ENCODE measurements at places on chromosomes 6 and 20.

GRCh38 chr6:110664933-110665332, 150.3 kb downstream of the CDK19 start:
- no peak for DNase-seq

- DNase-seq = no peak
Observed at GRCh38 chr6:108653949-108654348, 93.2 kb downstream of the FOXO3 start.

DNA sequence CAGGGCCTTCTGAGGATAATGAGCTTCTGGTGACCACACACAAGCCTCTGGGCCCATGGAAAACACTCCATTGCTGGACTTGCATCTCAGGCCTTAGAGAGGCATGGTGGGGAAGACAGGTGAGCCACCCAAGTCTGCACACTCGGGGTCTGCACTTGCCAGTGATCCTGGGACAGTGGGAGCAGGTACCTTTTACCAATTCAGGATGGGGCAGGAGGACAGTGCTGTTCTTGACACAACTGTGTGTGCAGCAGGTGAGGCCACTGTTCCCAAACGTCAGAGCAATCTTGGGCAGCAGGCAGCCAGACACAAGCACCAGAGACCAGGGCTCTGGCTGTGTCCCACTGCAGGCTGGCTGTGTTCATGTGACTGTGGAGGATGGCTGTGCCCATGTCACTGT, 221.3 kb downstream of the ERMARD start:
- DNase-seq = no peak

GRCh38 chr6:69926745-69927144, 60.4 kb downstream of the COL19A1 start:
- no peak for DNase-seq

DNA sequence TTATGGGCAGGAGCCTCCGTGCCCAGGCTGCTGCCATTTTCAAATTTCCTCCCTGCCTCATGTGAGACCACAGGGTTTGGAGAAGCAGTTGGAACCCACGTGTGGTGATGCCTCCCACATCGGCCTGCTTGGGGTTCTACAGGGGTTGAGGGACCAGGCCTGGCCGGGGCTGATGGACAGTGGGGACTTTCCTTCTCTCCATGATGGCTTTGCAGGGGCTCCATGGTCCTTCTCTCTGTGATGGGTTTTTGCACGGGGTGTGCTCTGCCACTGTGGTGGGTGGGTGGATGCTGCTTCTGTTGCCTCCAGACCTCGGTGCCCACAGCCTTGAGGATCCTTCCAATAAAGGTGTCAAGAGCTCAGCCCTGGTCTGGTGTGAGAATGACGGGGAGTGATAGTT, 54.4 kb downstream of the ADNP start:
- DNase-seq = no peak

DNA sequence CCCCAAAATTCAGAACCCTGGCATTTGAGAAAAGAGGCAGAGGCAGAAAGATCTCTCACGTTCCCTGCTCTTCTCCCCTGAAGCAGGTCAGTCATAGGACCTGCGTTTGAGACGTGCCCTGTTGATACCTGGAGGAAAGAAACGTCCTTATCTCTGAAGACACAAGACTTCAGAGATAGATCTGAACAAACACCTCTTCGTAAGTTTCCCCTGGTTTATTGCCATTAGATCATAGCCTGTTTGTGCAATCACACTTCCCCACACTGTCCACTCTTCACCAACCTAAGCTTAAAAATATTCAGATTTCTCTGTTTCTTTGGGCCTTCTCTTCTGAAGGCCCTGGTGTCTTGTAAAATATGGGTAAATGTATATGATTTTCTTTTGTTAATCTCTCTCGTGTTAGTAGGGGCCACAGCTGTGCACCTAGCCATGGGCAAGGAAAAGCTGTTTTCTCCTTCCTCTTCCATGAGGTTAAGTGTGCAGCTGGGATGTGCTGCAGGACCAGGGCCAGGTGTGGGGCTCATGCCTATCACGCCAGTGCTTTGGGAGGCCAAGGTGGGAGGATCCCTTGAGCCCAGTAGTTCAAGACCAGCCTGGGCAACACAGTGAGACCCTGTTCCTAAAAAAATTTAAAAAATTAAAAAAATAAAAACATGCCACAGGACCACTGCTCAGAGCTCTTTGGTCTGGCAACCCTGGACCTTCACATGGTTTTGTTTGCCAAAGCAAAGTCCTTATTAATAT, 4.7 kb upstream of the SLC22A2 start:
- no peak for DNase-seq

- no peak for DNase-seq
Observed at GRCh38 chr6:92354270-92354829, 1065.0 kb downstream of the EPHA7 start.

DNA sequence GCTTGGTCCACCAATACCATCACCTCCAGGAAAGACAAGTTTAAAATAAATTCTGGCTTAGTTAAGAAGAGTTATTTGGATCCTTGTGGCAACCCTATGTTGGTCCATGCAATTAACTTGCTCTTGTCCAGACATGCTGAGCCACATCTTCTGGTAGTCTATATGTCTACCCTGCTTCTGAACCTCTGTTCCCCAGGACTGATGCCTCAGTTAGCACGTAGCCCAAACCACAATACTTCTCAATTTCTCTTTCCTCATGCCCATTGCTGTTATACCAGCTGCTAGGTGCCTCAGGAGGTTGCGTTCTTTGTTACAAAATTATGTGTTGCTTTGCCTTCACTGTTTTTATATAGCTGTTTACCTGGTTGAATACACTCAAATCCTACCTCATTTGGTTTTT, 116.4 kb upstream of the KCNQ5 start:
- DNase-seq = no peak

GRCh38 chr6:134183844-134184243, 131.4 kb upstream of the SLC2A12 start:
- no peak for DNase-seq

DNA sequence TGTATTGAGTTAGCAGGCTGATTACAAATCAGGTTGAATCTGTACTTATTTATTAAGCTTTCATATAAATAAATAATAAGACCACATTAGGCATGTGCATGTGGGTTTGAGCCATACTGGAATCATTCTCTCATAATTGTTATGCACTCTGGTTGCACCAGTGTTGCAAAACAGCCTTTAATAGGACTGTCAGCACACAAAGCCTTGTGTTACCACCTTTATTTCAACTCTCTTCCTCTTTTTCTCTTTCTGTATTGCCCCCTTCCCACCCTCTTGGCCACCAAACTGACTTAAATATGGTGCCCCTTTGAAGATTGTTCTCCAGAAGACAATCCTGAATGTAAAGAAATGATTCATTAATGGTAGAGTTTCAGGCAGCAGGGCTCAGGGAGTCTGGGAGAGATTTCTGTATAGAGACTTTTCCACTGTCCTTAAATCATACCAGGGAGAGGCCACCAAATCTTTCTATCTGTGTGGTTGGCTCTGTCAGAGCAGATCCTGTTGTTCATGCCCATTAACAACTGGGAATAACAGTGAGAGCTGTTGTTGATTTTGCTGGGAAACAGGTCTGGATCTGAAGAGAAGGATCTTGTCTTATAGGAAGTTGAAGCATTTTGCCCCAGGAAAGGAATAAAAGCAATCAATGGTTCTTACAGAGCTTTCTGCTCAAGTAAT, 131.6 kb upstream of the SOX4 start:
- DNase-seq = no peak

- DNase-seq = no peak
Observed at GRCh38 chr6:127200114-127200513, 66.5 kb upstream of the RNF146 start.

GRCh38 chr20:31818376-31818908, 714 bp upstream of the MYLK2 start:
- no peak for DNase-seq

GRCh38 chr6:149357726-149358538, 40.4 kb downstream of the TAB2 start:
- DNase-seq = no peak

GRCh38 chr20:41701588-41702348, 83.6 kb upstream of the CHD6 start:
- DNase-seq = no peak

- no peak for DNase-seq
Observed at GRCh38 chr6:128482642-128483041, 37.8 kb downstream of the PTPRK start.

GRCh38 chr20:51384875-51385274, 157.6 kb downstream of the NFATC2 start:
- DNase-seq = no peak

GRCh38 chr6:130848945-130849344, 21.7 kb downstream of the SMLR1 start:
- peak; percentile 10 for DNase-seq

DNA sequence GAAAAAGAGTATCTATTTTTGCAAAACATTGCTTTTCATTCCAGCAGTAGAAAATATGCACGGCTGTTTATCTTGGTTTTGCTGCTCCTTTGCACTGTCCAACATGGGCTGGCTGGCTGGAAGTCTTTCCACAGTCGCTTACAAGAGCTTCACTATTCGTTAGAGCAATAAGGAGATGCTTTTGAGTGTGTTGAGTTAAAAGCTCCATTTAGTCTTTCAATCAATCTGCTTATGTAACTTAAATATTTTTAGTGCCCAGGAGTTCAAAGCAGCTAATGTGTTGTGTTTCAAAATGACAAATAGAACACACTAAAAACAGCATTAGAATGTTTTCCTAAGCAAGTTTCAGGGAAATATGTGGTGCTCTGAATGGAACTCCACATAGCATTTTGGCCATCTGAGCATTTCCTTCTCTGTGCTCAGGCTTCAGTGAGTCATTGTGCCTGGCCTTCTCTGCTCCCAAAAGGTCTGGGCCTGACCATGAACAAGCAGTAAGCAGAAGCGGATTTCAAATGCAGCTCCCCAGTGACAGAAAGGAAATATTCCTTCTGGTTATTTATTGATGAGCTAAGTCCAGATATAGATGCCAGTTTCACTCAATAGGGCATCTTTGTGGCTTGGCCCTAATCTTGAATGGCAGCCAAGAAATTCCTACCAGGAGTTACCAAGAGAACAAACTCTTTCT, 580.3 kb downstream of the TENT5A start:
- DNase-seq = no peak

GRCh38 chr6:39005774-39006173, 42.8 kb upstream of the GLP1R start:
- no peak for DNase-seq

GRCh38 chr6:12288211-12288618, 1.9 kb upstream of the EDN1 start:
- DNase-seq = no peak

DNA sequence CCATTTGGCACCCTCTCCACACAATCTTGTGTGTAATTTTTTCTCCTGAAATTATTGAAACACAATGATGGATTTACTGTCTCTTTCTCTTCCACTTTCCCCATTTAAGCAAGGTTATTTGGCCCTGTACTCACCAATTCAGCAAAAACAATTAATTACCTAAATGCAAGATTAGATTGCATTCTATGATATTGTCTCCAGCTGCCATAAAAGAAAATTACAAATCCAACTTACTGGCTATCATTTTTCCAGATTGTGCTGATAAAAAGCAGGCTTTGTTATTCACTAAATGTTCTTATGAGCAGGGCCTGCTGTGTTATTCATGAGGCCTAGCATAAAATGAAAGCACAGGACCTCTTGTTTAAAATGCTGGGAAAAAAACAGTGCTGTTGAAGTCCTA, 95.8 kb upstream of the IRAK1BP1 start:
- no peak for DNase-seq

DNA sequence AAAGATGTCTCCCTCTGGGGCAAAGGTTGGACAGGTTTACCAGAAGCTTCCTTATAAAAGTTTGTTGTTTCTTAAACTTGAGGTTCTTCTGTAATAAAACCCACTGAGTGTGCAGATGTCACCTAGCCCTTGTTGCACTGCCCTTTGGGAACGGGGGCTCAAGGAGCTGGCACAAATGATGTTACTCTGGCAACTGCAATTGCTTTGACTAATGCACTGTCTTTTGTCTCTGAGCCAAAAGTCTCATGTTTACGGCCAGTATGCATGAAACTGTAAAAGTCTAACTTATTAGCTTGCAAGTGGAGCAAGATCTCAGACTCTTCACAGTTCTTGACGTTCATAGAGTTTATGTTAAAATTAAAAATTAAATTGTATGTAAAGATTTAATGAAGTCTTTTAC, 655.7 kb downstream of the EPHA7 start:
- DNase-seq = no peak
